Breast epithelium (tissue), 4 donors: ENCODE measurements at places on chromosomes 12 and 14.

GRCh38 chr12:52026263-52026662 lies 19.5 kb downstream of the TAMALIN start:
- DNase-seq = no peak

DNA sequence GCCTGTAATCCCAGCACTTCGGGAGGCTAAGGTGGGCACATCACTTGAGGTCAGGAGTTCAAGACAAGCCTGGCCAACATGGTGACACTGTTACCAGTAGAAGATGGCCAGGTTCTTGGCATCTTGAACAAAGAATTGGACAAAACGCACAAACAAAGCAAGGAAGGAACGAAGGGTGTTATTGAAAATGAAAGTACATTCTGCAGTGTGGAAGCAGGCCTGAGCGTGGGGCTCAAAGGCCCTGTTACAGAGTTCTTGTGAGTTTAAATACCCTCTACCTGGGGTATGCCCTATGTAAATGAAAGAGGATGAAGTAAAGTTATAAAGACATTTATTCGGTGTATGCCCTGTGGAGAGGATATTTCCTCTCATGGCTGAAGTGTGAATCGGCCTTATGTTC lies 20.8 kb upstream of the CDK17 start:
- DNase-seq = no peak

- no peak for DNase-seq
Observed at GRCh38 chr12:54358191-54358944, 5.9 kb downstream of the GPR84 start.

GRCh38 chr12:26510354-26510674 lies 314.9 kb downstream of the SSPN start:
- no peak for DNase-seq

GRCh38 chr14:64698903-64699302 lies 5.3 kb upstream of the PLEKHG3 start:
- DNase-seq = no peak

DNA sequence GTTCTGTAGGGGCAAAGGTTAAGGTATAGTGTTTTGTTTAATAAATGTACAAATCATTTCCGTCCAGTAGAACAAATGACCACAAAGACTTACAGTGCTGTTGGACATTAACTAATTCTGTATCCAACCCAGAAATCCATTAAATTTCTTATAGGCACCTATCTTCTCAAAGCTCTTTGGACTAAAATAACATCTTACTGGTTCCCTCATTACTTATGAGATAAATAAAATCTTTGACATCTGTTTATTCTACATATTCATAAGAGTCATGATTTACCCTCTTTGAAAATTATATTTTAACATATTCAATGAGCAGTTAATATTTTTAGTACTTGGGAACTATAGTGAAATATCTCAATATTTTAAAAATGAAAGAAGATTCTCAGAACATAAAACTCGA lies 102.7 kb upstream of the G2E3 start:
- DNase-seq = no peak

- DNase-seq = no peak
Observed at GRCh38 chr12:31962076-31962475, 2.9 kb downstream of the RESF1 start.

DNA sequence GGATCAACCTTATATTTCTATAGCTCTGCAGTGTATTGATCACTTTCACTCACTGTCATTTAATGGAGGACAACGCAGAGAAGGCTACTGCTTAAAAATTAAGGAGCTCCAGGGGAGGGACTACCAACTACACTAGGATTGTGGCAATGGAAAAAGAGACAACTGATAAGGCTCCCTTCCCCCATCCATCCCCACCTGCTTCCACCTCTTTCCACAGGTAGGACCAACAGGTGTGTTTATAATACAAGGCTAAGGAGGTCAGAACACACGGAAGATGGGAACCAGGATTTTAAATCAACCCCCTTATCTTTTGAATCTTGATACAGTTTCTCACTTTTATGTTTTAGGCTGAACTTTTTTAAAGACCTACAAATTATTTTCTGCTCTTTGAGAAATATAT lies 90.8 kb downstream of the STAB2 start:
- DNase-seq = no peak

GRCh38 chr12:93115646-93116045 lies 186.6 kb upstream of the EEA1 start:
- no peak for DNase-seq

DNA sequence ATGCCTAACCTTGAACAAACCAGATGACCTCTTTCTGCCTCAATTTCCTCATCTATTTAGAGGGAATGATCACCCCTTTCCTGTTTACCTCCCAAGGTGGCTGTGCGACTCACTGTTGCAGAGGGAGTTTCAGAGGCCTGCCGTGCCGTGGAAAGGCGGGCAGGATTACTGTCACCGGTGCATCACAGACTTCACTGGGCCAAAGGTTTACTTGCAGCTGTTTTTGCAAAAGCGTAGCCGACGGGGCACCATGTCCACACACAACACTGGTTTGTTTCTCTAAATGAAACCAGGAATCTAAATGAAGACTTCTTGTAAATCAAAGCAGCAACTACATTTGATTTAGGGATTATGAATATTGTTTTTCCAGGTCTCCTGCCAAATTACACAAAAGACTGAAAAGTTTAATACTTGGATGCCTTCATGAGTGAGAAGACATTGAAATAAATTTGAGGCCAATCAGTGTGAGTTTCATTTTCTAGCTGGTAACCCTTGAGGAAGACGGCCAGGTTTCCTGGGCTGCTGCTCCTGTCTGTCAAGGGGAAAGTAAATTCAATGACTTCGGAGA lies 696.1 kb upstream of the TMEM132C start:
- no peak for DNase-seq

- DNase-seq = no peak
Observed at GRCh38 chr12:14949631-14950030, 11.3 kb upstream of the ERP27 start.

GRCh38 chr12:58766513-58766870 lies 153.8 kb downstream of the LRIG3 start:
- DNase-seq = no peak

- DNase-seq = no peak
Observed at GRCh38 chr12:129063600-129063999, 210.3 kb downstream of the GLT1D1 start.

DNA sequence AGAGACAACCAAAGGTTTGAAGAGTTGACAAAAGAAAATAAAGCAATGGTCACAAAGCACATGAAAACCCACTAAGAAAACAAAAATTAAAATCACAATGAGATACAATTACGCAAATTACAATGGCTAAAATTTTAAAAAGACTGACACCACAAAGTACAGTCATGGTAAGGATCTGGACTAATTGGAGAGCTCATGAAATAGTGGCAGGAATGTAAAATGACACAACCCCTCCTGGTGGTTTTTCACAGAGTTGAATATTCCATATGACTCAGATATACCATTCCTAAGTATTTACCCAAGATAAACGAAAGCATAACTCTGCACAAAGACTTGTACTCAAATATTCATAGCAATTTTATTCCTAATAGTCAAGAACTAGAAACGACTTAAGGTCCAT lies 65.9 kb downstream of the NOVA1 start:
- DNase-seq = no peak

GRCh38 chr14:38469156-38469555 lies 213.3 kb upstream of the CLEC14A start:
- DNase-seq = no peak

GRCh38 chr12:131990980-131991305 lies 41.2 kb downstream of the EP400 start:
- no peak for DNase-seq

DNA sequence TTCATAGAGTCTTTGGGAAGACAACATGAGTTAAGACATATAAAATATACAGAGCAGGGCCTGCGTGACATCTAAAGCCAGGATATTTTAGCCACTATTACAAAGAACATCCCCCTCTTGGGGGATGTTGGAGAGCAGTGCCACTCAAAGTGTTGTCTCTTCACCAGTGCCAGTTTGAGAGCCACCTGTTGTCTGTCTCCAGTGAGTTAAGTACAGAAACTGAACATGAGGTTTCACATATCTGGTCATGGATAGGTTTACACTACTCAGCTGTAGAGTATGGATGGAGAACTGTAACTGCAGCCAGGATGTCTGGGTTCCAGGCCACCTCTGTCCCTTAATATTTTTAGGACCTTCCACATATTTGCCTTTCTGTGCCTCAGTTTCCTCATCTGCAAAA lies 39.1 kb downstream of the RNFT2 start:
- no peak for DNase-seq

DNA sequence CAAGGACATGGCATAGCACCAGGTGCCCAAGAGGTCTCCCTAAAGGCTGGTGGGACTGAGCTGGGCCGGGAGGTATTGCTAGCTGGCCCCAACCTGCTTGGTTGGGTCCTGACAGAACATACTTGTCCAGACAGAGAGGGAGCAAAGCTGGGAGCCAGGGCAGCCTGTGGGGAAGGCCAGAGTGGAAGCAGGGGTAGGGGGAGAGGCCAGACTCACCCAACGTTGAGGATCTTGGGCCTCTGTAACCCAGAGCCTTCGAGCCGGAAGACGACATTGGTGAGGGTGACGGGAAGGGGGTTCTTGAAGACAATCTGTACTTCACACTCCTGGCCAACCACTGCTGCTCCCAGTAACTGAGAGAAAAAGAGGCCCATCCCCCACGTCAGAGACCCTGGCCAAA lies 9.0 kb downstream of the TGM1 start:
- no peak for DNase-seq

DNA sequence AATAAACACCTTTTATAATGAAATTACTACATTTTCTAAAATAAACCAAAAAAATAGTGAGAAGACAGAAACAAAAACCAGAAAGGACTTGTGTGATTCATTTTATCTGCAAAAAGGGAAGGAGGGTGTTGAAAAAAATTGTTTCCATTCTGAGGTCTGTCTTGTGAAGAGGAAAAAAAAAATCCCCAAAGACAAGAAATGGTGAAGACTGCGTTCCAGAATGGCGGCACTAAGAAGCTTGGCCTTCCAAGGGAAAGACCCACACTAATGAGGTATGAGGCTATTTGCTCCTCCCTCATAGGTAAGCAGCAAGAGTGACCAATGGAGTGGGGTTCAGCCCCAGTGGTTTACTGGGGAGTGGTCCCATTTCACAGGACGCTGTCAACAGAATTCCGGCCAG lies 35.0 kb downstream of the GNPTAB start:
- no peak for DNase-seq

DNA sequence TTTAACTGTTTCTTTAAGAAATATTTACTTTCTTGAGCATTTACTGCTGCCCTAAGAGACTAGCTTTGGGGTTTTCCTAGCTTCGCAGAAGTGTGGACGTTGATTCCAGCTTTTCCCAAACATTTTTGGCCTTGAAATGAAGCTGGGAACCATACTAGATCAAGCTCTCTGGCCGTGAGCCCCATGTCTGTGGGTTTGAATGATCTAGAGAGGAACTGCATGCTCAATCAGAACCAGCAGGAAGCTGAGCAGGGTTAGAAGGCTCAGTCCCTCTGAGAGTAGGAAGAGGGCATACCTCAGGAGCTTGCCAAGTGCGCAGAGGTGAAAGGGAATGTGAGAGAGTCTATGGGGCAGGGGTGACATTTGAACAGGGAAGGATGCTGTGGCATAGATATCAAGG lies 292.1 kb downstream of the CACNA1C start:
- DNase-seq = no peak

GRCh38 chr14:64960762-64961276 lies 11.3 kb downstream of the RAB15 start:
- peak; percentile 45 for DNase-seq

GRCh38 chr12:15274561-15274967 lies 47.7 kb upstream of the PTPRO start:
- DNase-seq = no peak

DNA sequence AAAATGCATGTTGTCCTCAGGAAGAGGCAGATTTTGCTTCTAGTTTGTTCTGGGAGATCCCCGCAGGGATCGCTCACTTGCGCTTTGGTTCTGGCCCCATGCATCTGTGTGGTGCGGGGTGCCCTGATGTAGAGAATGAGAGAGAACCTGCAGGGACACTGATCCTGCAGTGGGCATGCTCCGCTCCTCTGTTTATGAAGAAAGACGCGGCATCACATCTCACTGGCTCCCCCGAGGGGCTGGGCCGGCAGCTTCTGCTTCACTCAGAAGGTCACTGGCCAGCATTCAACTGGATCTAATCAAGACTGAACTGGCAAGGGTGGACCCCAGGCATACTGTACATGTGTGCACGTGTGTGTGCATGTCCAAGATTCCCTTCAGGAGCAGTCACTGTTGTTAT lies 164.2 kb downstream of the CALM1 start:
- DNase-seq = no peak

GRCh38 chr12:6957151-6957701 lies 6.1 kb downstream of the PTPN6 start:
- no peak for DNase-seq

DNA sequence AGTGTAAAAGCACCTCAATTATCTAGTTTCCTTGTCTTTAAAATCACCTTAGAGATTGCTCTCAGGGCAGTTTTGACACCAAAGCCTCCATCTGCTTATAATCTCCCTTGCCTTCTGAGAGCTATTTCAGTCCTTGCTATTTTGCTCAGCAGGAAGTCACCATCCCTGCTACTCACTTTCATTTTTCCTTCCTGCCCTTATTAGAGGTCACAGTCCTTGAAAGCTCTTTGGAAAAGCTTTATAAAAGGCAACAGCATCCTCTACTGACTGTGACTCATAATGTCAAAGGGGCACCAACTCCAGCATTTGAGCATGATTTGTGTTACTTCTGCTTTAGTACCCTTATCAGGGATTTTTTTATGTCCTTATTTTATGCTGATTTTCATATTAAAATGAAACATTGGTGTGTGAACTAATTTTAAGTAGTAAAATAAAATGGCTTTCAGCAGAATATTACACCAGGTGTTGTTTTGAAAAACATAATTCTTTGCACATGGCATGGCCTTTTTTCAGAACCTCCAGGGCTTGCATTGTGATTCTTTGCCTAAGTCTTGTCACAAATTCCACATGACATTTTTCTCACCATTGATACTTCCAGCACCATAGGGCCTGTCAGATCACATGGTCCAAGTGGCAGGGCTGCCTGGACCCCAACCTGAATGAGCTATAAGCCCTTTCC lies 213.0 kb downstream of the ADAMTS20 start:
- no peak for DNase-seq

GRCh38 chr14:86596024-86596423 lies 1066.1 kb downstream of the FLRT2 start:
- no peak for DNase-seq

DNA sequence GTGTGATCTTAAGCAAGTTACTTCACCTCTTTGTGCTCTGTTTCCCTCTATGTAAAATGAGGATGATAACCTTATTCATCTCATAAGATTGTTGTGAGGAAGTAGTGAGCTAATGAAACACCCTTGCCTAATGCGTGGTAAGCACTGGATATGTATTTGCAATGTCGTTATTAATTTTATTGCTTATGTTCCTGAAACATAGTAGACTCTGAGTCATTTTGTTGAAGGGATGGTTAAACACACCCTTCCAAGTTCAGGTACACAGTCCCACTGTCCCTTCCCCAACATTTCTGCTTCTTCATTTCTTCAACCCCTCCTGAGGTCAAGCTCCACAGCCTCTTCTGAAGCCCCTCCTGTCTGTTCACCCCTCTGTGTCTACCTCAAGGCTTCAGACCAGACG lies 40.2 kb upstream of the FAM222A start:
- DNase-seq = no peak

- DNase-seq = no peak
Observed at GRCh38 chr14:88879022-88879421, 54.6 kb downstream of the TTC8 start.

- no peak for DNase-seq
Observed at GRCh38 chr14:52369305-52369801, 55.2 kb downstream of the PTGER2 start.
